ENCODE measurements at places on chromosomes 2 and 18.

DNA sequence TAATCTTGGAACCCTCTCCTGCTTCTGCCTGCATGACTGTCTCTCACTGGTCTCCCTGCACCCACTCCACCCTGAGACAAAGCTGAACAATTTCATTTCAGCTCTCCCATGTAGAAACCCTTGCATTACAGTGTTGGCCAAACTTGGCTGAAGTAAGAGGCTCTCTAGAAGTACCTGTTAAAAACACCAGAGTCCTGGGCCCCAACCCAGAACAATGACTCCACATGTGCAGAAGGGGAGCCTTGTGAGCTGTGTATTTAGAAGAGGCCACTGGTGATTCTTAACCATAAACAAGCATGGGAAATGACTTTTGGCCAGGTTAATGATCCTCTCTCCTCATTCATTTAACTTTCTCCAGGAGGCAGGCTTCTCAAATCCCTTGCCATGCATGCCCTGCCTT lies 254.8 kb downstream of the SETBP1 start:
- no peak for DNase-seq

GRCh38 chr2:231514951-231515297 lies 15.3 kb downstream of the NMUR1 start:
- DNase-seq, result no peak

GRCh38 chr2:44880125-44880483 lies 61.4 kb upstream of the SIX3 start:
- DNase-seq, result no peak

DNA sequence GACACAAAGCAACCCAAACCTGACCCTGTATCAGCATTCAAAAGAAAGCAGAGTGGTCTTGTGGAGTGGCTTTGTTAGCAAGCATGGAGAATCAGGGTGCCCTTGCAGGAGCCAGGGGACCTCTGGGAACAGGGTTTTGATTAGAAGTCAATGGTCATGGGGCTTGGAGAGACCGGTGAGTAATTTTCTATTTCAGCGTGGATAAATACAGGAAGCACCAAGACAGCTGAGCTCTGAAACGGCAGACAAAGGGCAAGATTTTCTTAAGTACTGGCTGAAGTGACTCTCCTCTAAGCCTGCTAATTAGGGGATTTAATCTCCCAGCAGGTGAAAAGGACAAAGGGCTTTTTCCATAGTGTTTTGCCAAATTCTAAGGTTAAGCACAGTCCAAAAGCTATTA lies 78.0 kb upstream of the GAREM1 start:
- no peak for DNase-seq

DNA sequence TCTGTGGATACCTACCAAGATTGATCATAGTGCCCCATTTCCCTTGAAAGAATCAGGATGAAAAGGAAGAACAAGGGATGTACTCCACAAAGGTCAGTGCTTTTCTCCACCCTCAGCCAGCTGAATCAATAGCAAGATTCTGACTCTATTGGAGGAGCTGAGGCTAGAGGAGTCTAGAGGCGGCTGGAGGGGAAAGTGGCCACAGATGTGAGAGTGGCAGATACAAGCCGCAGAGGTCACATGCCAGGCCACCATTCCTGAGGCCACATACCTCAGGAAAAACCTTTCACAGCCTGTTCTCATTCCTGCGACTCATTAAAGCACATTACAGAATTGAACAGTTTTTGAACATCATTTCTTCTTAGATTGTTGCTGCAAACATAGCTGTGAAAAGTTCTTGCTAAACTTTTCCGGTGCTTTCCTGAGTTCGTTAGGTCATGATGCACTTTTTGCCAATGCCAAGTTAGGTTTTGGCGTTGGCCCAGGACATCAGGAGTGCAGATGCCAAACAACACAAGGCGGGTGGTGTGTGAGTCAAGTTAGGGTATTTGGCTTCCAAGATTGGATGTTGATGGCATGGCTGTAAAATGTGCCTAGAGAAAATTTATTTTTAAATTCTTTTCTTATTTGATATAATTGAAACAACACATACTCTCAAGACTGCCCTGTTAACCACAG lies 160.7 kb upstream of the SP5 start:
- DNase-seq, result no peak

- no peak for DNase-seq
Measured at GRCh38 chr2:177909962-177910361, 162.6 kb downstream of the PDE11A start.

DNA sequence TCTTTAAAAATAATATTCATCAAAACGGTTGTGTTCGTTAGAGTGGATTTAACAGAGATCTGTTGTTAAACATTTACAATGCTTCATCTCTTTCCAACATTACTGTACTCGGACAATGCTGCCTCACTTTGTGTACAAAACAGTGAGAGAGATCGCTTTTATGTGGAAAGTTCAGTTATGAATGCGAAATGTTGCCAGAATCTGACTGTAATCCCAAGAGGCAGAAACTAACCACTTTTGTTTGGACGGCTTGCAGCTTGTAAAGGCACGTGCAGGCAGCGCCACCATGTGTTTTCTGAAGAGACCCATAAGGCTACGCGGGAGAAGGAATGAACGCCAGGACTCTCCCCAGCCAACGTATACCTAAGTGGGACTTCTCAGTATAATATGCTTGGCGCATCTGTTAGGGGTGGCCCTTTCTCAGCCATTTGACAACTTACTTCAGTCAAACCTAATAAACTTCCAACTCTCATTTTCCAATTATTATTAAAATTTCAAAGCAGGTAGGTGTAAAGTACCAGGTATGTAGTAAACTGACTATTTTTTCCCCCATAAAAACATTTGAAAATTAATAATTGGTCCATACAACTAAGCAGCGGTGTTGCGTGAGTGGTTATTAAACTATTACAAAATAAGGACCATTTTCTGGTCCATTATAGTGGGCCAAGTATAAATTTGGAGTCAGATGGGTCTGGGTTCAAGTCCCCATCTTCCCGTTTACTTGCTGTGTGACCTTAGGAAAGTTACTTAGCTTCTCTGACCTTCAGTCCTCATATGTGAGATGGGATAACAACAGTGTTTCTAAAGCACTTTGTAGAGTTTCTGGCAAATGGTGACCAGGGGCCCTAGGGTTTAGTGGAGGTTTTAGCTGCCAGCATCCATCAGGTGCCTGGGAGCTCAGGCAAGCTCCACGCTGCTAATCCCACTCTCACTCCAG lies 5.6 kb upstream of the NAPG start:
- DNase-seq, result peak; percentile 53

GRCh38 chr2:106534471-106534870 lies 47.3 kb downstream of the CD8B2 start:
- DNase-seq, result no peak

GRCh38 chr2:61318553-61318952 lies 152.3 kb downstream of the USP34 start:
- DNase-seq, result no peak

DNA sequence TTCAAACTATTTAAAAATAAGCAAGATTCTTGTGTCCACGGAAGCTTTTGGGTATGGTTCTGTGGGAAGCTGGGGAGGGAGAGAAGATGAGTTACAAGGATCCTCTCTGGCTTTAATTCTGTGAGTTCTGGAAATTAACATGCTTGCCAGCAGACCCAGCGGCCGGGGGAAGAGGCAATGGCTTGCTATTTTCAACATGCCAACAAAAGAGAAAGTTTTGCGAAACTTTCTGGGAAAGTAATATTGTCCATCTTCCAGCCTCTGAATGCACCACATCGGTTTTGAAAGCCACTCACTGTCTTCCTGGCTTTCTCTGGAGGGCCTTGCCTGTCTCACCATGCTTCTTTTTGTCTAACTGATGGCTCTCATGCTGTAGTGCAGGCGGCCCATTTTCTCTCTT lies 85.7 kb downstream of the EN1 start:
- DNase-seq, result no peak

GRCh38 chr2:70128005-70128404 lies 40.7 kb downstream of the PCBP1 start:
- DNase-seq, result no peak

DNA sequence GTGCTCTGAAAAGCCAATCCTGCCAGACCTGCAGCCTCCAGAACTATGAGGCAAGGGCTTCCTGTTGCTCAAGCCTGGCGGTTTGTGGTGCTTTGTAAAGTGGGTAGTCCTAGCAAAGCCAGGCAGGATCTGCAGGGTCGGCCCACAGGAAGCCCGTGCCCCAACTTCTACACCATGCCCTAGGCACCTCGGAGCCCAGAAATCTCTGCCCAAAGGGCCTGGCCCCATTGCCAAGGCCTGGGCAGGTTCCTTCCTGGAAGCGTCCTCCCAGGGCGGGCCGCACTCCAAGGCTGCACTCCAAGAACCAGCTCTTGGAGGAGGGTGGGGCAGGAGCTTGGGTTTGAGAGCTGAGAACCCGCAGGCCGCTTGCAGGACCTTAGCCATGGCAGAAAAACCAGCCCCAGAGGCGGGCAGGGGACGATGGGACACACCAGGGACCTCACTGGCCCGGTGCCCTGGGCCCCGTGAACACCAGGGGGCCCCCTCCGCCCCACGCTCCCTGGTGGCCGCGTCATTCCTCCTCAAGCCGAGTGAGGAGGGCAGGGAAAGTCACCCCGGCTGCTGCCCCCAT lies 37.2 kb upstream of the ID2 start:
- DNase-seq, result no peak

DNA sequence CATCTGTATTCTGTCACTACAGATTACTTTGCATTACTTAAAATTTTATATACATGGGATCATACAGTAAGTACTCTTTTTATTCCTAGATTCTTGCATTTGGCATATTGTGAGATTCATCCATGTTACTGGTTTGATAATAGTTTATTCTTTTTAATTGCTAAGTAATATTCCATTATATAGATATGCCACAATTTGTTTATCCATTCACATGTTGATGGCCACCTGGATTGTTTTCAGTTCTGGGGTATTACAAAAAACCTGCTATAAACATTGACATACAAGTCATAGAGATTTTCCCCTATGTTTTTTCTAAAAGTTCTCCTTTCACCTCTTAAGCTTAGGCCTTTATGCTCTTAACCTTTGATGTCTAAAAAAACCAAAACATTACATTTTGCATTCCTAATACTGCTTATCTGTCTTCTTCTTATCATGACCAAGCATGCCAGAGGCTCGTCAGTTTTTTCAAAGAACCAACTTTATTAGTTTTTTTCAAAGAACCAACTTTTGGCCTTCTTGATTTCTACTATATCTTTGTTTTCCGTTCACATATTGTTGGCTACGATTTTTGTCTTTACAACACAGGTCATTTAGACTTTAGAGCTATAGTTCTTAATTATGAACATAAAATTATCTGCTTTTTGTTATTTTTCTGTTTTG lies 86.9 kb downstream of the ATAD2B start:
- no peak for DNase-seq

DNA sequence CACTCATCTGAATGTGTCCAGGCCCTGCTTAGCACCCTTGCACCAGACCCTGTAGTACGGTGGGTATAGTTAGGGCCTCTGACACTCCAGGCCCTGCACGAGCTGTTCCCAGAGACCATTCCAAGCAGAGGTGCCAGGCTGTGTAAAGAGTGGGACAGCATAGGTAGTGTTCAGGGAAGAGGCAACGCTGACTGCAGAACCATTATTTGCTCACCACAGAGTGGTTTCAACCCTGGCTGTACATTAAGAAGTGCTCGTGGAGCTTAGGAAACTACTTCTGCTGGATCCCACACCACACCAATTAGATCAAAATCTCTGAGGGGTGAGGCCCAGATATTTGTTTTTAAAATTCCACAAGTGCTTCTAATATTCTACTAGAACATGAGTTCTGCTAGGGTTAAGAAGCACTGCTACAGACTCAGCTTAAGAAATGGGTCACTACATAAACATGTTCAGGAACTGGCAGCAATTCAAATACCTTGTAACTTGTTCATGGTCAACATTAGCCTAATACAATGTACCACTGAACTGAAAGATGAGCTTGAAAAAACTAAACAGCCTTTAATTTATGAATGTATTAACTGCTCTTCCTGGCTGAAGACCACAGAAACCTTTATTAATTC lies 183.0 kb downstream of the MYO5B start:
- no peak for DNase-seq

DNA sequence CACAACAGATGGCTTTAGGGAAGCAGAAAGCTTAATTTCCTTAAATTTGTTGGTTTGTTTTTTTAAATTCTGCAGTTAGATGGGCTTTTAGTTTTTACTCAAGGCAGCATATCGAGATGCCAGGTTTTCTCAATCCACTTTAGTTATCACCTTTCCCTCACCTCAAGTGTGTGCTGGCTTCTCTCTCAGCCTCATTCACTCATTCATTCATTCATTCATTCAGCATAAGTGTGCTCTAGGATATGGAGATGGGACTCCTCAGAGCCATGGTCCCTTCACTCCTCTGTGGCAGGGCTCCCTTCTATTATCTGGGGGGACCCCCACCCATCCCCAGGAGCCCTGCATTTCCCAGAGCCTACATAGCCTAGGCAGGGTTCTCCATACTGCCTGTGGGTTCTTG lies 19.0 kb downstream of the VIL1 start:
- no peak for DNase-seq

- DNase-seq, result no peak
Measured at GRCh38 chr2:65263262-65263661, 35.6 kb downstream of the ACTR2 start.

DNA sequence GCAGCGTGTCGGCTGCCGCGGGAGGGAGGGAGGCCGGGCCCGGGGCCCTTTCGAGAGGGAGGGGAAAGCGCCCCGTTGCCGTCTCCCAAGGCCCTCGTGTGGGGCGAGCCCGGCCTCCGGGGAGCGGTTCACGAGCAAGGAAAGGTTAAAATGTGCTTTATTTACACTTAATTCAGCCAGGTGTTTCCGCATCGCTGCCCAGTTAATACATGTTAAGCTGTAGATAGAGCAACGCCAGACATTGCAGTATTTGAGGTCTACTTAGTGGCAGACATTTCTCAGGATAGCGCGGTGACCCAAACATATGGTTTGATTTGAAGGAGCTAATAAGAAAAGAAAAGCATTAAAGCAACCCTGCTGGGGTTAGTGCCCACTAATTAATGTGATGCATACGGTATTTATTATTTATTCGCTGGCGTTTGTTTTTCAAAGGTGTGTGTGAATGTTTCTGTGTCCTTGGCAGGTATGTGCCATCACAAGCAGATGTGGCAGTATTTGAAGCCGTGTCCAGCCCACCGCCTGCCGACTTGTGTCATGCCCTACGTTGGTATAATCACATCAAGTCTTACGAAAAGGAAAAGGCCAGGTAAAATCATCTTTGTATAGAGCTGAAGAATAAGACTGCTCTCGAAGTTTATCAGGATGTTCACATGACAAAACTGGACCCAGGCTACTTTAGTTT lies 571 bp downstream of the EEF1B2 start:
- DNase-seq, result no peak

DNA sequence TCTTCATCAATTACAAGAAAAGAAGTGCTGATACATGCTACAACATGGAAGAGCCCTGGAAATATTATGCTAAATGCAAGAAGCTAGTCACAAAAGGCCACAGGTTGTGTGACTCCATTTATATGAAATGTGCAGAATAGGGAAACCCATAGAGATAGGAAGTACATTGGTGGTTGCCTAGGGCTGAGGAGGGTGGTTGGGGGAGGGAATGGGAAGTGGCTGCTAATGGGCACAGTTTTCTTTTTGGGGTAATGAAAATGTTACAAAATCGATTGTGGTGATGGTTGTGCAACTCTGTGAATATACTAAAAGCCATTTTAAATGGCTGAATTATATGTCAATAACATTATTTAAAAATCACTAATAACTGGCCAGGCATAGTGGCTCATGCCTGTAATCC lies 24.3 kb upstream of the RESP18 start:
- DNase-seq, result no peak

All from stimulated activated CD4-positive, alpha-beta T cell treated with anti-CD3 and anti-CD28 coated beads, TNF-alpha, amount 100 ng/mL, for 24 hours (primary cell).